ENCODE measurements at places on chromosomes 12 and 14. TPM values are rescaled to one million over a fixed set of nuclear protein-coding genes. Genes with fewer than 3 reads are reported as not detected.

The KLHDC1 gene
- 14.4 TPM for total RNA-seq

GRCh38 chr12:42326541-42327226 lies 717 bp downstream of the PPHLN1 start:
- no peak for DNase-seq
- no peaks in the 10 kb centered on the region for H3K4me1 ChIP-seq
- H3K27ac ChIP-seq: peak overlapping the region; percentile 93
- H3K36me3 ChIP-seq: no peaks in the 10 kb centered on the region
- no peaks in the 10 kb centered on the region for H3K27me3 ChIP-seq

DNA sequence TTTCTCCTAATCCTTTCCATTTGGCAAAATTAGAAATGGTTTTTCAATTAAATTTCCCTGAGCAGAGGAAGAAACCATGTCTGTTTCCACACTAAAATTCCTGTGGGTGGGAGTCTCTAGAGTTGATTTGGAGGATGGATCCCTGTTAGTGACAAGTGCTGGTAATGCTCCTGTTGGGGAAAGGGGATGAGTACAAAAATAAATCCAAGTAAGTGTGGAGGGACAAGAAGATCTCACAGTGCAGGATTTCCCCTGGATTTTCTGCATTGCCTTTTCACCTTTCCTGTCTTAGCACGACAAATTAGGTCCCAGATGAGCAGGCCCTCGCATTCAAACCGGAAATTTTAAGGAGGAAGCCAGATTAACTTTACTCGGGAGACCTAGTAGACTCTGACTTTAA lies 107.5 kb downstream of the DAD1 start:
- H3K27ac ChIP-seq: peak overlapping the region; percentile 43
- H3K27me3 ChIP-seq: no peaks in the 10 kb centered on the region
- peaks cover 37% of the 10 kb centered on the region for H3K4me1 ChIP-seq
- H3K36me3 ChIP-seq: no peaks in the 10 kb centered on the region
- DNase-seq: no peak

The SLC2A13 gene
- total RNA-seq: 28.0 TPM

DNA sequence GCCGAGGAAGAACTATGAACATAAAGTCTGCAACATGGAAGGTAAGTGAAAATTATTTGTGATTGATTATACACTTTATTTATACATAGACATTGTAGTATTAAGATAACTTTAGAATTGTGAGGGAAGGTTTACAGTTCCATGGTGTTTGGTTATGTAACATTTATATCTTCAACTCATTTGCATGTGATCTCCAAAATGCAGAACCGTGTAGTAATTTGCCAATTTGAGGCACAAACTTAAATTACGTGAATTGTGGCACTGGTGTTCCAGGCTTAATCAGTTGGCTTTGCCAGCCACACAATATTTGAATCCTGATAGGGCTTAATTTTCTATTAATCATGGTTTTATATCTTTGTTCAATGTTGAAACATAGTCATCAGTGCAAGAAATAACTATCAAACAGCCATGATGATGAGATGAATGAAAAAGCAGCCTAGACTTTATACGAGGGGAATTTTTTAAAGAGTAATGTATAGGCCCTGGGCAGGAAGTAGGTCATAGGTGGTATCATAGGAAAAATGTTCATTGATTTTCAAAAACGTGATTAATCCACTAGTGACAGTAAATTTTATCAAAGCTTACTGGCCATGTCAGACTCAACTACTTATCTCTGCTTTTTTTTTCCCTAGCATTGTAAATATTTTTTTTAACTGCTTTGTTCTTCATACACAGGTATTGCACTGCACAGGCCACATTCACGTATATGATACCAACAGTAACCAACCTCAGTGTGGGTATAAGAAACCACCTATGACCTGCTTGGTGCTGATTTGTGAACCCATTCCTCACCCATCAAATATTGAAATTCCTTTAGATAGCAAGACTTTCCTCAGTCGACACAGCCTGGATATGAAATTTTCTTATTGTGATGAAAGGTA lies 31.7 kb downstream of the HIF1A start:
- no peak overlapping the region for H3K27ac ChIP-seq
- H3K4me1 ChIP-seq: no peaks in the 10 kb centered on the region
- H3K27me3 ChIP-seq: no peaks in the 10 kb centered on the region
- H3K4me3 ChIP-seq: no peak overlapping the region
- DNase-seq: no peak

DNA sequence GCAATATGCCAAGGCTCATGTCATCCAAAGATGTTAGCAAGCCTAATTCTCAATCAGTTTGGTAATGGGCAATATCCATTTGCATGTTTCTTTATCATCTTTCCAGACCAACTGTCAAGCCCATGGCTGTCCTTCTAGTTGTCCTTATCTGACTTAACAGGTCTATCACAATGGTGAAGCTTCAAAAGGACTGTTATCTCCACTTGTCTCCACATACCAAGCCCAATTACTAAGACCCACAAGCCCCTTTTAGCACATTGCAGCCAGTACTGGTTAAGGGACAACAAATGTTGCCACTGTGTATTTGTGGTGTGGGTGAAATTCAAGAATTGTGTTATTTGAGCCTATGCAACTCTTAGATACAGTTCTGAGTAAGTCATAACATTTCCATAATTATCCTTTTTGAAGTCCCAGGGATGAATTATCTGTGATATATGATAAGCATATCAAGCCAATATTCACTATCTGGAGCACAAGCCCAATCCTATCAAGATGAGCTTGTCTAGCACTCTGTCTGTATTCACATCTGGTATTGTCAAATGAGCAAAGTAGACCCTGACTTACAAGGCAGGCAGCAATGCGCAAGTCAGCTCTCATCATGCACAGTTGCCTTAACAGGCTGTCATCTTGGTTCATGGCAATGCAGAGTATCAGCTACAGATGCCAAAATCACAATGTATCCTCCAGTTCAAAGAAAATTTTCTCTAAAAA lies 19.3 kb upstream of the ST8SIA1 start:
- no peaks in the 10 kb centered on the region for H3K36me3 ChIP-seq
- no peak for DNase-seq
- no peaks in the 10 kb centered on the region for H3K4me1 ChIP-seq
- no peaks in the 10 kb centered on the region for H3K27me3 ChIP-seq
- no peak overlapping the region for H3K27ac ChIP-seq
- H3K4me3 ChIP-seq: no peak overlapping the region

GRCh38 chr12:41277100-41277945 lies 89.2 kb downstream of the PDZRN4 start:
- peaks cover 19% of the 10 kb centered on the region for H3K4me1 ChIP-seq
- H3K27ac ChIP-seq: no peak overlapping the region
- DNase-seq: no peak

DNA sequence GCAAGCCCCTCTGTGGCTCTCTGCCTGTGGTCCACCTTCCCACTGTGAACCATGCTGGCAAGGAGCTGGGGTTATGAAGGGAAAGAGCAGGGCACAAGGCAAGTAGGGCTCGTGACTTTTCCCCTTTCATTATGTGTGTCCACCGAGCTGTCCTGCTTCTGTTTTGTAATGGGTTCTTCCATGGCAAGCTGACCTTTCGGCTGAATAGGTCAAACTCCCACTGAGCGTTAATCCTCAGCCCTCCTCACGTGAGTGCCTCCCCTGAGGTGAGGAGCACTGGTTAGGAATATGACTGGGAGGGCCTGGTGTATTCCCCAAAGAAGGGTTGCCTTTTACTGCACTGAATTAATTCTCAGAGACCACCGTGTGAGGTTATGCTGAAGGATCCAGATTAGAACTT lies 424.3 kb downstream of the NPAS3 start:
- no peak for DNase-seq
- H3K27me3 ChIP-seq: no peaks in the 10 kb centered on the region
- H3K4me1 ChIP-seq: peaks cover 9% of the 10 kb centered on the region

The CCDC198 gene
- total RNA-seq: not detected

DNA sequence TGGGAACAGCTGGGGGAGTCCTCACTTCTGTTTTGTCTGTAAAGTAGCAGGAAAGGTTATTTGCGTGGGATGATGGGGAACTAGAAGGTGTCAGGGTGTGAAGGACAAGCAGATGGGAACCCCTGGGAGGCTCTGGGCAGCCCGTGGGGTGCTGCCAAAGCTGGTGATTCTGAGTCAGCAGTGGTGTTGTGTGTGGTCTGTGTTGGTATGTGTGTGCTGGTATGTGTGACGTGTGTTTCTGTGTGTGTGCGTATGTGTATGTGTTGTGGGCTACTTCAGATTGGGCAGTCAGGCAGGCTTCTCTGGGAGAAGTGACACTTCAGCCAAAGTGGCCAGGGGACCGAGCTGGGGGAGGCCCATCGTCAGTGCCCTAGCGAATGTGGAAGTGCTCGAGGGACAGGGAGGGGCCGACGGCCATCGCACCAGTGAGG lies 15.3 kb upstream of the BDKRB2 start:
- no peaks in the 10 kb centered on the region for H3K36me3 ChIP-seq
- no peak overlapping the region for H3K4me3 ChIP-seq
- H3K27me3 ChIP-seq: no peaks in the 10 kb centered on the region
- no peaks in the 10 kb centered on the region for H3K4me1 ChIP-seq

The AQP6 gene
- 0.49 TPM for total RNA-seq

The LYSET gene
- total RNA-seq: 16.9 TPM

- no peak overlapping the region for H3K4me3 ChIP-seq
- H3K36me3 ChIP-seq: no peaks in the 10 kb centered on the region
- H3K27me3 ChIP-seq: no peaks in the 10 kb centered on the region
- peak overlapping the region; percentile 47 for H3K27ac ChIP-seq
- no peak for DNase-seq
- peaks cover 26% of the 10 kb centered on the region for H3K4me1 ChIP-seq
Observed at GRCh38 chr12:88417531-88417930, 162.7 kb downstream of the KITLG start.

GRCh38 chr14:64729386-64730060 lies 25.3 kb downstream of the PLEKHG3 start:
- peaks cover 26% of the 10 kb centered on the region for H3K4me1 ChIP-seq
- H3K36me3 ChIP-seq: peaks cover 51% of the 10 kb centered on the region
- H3K27me3 ChIP-seq: no peaks in the 10 kb centered on the region

- no peaks in the 10 kb centered on the region for H3K4me1 ChIP-seq
- H3K27me3 ChIP-seq: no peaks in the 10 kb centered on the region
- no peak for DNase-seq
- H3K27ac ChIP-seq: no peak overlapping the region
- no peaks in the 10 kb centered on the region for H3K36me3 ChIP-seq
- H3K4me3 ChIP-seq: no peak overlapping the region
Observed at GRCh38 chr12:79351251-79351650, 339.5 kb downstream of the PAWR start.
